ENCODE measurements at places on chromosomes 3 and 15.

GRCh38 chr15:48936666-48937065, 27.1 kb downstream of the SHC4 start:
- no peak for DNase-seq

DNA sequence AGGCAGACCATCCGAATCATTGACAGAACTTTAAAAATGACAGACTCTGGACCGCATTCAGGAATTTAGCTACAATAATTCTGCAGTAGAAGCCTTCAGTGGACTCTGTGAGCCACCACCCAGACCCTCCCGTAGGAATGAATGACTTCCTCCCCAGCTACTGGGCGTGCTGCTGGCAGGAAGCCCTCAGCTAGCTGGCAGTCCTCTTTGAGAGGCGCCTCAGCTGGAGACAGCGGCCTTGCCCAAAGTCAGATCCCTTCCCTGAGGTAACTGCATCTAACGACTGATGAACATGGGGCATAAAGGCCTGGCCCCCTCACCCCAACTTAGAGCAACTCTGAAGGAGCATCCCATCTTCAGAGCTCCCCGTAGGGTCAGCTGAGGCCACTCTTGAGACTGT, 25.8 kb downstream of the CRABP1 start:
- no peak for DNase-seq

DNA sequence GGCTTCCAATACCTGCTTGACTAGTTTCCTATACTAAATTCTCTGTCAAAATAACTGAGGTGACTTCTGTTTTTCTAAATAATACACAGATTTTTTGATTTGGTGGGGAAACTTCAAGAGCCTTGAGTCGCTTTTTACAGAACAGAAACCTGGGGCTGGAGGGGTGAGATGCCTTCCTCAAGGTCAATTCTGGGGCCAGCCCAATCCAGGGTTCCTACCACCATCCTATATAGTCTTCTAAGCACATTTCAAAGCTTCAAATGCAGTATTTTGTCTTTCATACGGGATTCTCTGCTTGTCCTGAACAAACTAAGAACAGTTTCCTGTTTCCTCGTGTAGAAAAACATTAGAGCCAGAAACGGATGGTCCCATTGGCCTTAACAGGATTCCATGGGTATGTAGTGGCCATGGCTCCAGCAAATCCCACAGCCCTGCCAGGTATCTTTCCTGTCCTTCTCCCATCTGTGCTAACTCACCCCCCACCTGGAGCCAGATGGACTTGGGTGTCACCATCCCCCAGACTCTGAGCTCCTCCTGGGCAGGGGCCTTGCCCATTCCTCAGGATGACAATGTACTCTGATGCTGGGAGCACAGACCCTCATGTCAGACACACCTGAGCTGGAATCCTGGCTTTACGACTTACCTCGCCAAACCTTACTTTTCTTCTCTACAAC, 146.9 kb downstream of the KLF13 start:
- no peak for DNase-seq

- no peak for DNase-seq
Measured at GRCh38 chr15:43370310-43370974, 401 bp downstream of the ZSCAN29 start.

DNA sequence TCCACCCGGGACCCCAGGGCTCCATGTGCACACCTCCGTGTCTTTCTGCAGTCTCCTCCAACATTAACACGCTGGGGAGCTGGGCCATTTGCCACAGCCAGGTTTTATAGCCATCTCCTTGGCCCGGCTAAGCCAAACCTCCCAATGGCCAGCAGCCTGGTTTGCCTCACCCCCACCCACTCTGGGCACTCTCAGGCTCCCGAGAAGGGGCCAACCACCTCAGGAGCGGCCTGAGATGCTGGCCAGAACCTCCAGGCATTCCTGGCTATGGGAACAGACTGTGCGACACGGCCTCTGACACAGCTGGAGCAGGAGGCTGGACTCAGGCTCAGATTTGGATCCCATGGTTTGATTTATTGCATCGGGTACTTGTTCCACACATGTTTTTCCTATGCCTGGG, 289.7 kb downstream of the RPLP1 start:
- DNase-seq = no peak

DNA sequence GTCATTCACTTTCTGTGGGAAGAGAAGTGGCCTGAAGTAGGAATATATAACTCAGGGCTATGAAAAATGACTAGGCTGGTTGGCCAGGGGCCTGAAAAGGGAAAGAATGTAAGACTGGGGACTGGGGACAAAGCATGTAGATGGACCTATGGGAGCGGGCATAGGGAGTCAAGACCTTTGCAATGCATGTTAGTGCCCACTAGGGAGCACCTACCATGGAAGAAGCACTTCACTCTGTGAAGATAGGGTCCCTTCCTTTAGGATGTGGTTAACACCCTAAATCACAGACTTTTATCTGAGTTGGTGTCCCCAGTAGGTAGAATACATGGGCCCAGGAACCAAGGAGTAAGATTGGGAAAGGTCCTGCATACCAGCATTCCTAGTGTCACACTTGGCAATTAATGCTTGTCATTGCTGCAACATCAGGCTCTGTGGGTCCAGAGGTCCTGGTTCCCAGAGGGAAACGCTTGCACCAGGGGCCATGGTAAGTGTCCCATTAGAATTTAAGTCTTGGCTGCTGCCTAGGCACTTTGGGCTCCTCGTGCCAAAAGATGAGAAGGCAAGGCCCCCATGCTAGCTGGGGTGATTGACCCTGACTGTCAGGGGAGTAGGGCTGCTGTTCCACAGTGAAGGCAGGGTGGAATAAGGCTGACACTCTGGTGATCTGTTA, 79.6 kb downstream of the CRYGS start:
- no peak for DNase-seq

DNA sequence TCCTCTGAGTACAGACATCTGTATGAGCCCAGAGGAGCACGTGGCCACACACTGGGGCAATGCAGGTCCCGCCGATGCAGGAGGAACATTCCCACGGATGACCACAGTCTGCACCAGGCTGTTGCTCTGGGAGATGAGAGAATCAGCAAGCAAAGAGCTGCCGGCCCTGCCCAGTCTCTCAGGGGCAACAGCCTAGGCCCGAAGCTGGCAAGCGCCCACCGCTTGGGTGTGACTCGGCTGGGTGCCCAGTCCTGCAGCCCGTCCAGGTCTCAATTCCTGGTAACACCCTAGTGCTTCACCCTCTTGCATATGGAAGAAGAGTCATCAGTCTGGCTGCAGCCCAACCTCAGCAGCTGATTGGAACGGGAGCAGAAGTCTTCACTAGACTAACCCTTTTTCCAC, 153.7 kb upstream of the HES1 start:
- DNase-seq = no peak

DNA sequence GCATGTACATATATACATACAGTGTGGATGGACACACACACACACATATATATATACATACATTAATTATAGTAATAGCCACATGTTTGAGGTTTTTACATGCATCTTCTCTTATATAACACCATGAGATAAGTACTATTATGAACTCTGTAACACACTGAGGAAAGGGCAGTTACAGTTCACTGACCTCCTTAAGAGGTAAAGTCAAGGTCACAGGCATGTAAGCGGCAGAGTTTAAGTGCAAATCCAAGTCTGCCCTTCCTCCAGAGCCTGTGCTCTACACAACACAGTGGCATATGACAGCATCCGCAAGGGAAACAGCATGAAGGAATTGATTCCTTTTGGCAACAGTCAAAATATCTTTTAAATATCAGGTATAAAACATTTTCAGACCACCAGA, 26.4 kb downstream of the FHIT start:
- no peak for DNase-seq

DNA sequence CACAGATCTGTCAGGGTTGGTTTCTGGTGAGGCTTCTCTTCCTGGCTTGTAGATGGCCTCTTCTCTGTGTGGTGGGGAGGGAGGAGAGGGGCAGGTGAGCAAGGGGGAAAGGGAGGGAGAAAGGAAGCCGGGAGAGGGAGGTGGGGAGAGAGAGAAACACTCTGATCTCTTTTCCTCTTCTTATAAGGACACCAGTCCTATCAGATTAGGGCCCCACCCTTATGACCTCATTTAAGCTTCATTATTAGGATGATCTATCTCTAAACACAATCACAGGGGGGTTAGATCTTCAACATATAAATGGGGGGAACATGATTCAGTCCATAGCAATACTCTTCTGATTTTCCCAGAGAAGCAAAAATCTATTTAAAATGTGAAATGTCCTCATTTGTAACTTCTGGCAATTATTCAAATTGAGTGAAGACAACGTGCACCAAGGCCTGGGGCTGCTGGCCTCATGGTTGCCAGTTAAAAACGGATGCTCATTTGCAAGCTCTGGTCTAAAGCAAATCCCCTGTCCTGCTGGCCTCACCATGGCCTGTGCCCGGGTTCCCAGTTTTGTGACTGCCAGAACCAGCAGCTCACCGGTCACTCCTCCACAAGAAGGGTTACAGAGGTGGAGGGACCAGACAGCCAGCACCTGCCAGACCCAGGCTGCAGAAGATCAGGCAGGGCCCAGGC, 8.3 kb downstream of the POMGNT2 start:
- DNase-seq = no peak

DNA sequence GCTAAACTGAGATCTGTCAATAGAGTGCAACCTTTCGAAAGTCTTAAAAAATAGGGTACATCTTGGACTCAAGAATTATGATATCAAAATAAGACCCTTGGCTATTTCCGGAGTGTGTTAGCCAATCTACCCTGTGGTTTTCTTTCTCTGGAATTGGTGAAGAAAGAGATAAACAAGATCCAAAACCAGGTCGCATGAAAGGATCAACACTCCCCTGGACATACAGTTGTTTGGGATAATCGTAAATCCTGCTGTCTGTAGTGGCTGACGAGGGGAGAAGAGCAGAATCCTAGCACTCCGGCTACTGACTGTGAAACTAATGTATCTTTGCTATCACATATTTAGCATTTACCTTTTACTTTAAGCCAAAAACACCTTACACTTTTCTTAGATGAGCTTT, 30.9 kb downstream of the FNDC3B start:
- no peak for DNase-seq

DNA sequence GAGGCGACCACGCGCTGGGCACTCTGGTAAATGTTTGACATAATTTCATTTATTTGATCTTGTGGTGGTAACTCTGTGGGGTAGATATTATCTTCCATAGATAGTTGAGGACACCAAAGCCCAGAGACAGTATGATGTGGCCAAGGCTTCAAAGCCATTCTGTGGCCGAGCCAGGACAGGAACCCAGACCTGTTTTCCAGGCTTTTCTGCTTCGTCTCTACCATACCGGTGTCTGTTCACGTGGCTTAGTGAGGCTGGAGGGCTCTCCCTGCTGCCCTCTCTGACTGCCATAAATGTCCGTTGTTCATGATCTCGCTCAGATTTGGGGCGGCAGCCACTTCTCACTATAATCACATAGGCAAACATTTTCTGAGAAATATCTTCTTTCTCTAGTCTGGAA, 134.7 kb downstream of the PEX5L start:
- no peak for DNase-seq

GRCh38 chr15:88303395-88303794, 46.9 kb upstream of the NTRK3 start:
- no peak for DNase-seq

GRCh38 chr3:176785171-176785570, 412.1 kb downstream of the TBL1XR1 start:
- no peak for DNase-seq

- no peak for DNase-seq
Measured at GRCh38 chr3:191985691-191986090, 524.7 kb downstream of the PYDC2 start.

DNA sequence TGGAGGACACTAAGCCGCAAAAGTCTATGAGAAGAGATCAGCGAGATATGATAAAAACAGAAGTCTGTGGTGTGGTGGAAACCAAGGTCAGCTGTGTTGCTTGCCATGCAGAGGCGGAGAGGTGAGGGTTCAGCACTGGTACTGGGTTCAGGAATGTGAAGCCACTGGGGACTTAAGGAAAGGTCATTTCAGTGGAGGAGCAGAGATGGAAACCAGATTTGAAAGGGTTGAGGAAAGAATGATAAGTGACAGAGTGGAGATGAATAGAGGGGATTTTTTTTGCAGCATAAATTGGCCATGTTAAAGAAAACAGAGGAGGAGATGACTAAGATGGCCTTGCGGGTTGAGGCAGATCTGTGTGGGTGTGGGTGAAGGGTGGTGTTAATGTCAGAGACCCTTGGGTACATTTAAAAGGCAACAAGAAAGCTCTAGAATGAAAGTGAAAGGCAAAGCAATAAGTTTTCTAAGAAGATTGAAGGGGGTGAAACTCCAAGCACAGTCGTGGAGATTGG, 265.5 kb downstream of the ADAMTSL3 start:
- no peak for DNase-seq

DNA sequence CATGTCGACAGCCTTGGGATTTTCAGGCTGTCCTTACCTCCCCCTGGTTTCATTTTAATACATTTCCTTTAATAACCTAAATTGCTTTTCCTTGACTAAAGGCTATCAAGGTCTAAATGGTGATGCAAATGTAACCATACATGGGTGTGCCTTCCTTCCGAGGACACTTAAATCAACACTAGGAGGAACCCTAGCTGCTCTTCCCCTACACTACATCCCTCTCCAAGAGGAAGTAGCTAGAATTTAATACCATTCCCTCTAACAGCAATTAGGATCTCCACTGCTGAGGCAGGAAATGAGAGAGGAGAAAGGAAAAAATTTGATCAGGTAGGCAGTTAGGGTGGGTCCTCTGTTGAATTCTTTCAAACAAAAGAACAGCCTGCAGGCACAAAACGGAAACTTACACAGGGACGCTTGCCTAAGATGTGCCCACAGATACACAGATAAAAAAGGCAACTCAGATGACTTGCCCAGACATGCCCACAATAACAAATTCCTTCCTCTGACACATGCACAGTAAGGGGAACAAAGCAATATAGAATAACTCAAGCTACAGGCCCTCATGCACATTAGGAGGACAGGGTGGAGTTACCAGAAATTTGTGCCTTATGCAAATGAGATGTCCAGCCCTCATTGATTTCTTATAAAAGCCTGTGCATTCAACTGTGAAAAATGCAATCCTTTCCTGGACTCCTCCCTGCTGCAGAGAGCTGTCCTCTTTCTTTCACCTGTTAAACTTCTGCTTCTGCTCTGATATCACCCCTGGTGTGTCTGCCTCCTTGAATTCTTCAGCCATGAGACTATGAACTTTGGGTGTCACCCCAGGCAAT, 1024.4 kb upstream of the CADM2 start:
- DNase-seq = no peak

GRCh38 chr3:14042680-14043079, 82.0 kb downstream of the CHCHD4 start:
- no peak for DNase-seq

- DNase-seq = no peak
Measured at GRCh38 chr3:19365471-19365870, 217.2 kb downstream of the KCNH8 start.

DNA sequence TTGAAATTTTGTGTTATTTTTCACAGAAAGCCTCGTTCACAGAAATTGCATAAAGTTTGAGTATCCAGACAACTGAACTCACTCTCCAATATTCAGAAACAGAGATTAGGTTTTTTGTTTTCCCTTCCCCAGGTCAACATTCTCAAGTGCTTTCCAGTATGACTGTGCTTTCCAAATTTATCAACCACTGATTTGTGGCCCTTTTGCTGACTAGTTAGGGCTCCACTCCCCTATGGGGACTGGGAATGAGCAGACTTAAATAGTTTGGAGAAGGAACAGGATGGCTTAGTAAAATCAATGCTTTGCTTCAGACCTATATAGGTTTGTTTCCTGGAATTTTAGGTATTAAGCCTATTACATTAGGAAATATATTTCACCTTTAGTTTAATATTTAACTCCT, 38.2 kb upstream of the NAALADL2 start:
- no peak for DNase-seq

Measured in cortex of kidney (tissue), 1 donor.